ENCODE measurements at places on chromosomes 2 and 18. TPM values are rescaled to one million over a fixed set of nuclear protein-coding genes. Genes with fewer than 3 reads are reported as not detected.
A peak's percentile ranks its signal among the peaks of the same experiment; 100 is the strongest.

DNA sequence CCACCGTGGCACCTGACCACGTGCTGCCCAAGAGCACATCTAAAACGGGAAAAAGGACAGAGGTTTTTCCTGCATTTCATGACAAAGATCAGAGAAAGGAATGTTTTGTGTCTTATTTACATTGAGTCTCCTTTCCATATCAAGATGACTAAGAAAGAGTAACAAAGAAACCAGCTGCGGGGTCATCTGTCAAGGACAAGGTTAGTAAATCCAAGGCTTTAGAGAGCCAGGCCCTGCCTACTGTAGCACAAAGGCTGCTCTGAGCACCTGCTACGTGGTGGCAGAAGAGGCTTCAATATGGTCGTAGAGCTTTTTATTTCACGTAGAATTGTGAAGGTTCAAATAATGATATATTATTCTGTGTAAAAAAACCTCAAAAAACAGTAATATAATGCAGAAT, 51.0 kb downstream of the PRELID3A start:
- no peaks in the 10 kb centered on the region for H3K36me3 ChIP-seq
- no peak for DNase-seq
- no peak overlapping the region for H3K4me3 ChIP-seq
- H3K27me3 ChIP-seq, result no peaks in the 10 kb centered on the region

- H3K27me3 ChIP-seq, result no peaks in the 10 kb centered on the region
- no peaks in the 10 kb centered on the region for H3K4me1 ChIP-seq
- no peak overlapping the region for H3K4me3 ChIP-seq
Observed at GRCh38 chr18:36316246-36316645, 18.7 kb downstream of the FHOD3 start.

Gene RAB27B
- total RNA-seq, result not detected

- no peak overlapping the region for H3K4me3 ChIP-seq
- H3K27me3 ChIP-seq, result no peaks in the 10 kb centered on the region
- no peak overlapping the region for H3K27ac ChIP-seq
- DNase-seq, result no peak
- no peaks in the 10 kb centered on the region for H3K4me1 ChIP-seq
Observed at GRCh38 chr2:144770616-144771230, 250.8 kb upstream of the ZEB2 start.

DNA sequence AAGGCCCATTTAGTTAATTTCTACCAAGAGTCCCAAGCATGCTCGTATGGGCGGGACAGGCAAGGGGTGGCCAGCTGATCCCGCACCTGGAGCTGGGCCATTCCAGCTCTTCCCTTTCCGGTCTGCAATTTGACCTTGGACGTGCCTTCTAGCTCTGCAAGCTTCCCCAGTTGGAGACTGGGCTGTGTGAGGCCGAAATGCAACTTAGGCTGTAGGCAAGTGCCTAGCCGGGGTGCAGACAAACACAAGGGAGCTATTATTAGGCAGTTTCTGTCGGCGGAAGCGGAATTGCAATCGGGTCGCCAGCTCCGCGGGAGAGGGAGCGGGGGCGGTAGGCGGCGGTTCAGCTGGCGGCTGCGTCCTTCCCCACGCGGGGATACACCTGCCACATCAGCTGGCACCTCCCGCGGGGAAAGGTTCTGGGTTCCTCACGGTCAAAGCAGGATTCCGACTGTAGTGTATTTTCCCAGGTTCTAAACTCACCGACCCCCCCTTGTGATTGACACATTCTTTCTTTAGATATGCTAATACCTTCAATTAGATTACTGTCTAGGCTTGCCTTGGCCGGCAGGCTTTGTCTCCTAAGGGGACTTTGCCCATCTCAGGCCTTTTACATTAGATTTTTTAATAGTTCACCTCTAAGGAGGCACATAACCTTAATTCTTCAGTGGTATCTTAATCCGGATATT, 17.1 kb upstream of the ZNF532 start:
- H3K27me3 ChIP-seq, result 0 out of 2 replicates have a peak, but pooled peaks cover 2% of the 10 kb centered on the region
- H3K4me3 ChIP-seq, result no peak overlapping the region
- H3K27ac ChIP-seq, result no peak overlapping the region
- no peaks in the 10 kb centered on the region for H3K36me3 ChIP-seq

Gene CYTIP
- total RNA-seq, result 64.9 TPM

- H3K4me1 ChIP-seq, result no peaks in the 10 kb centered on the region
- no peak for DNase-seq
- no peaks in the 10 kb centered on the region for H3K27me3 ChIP-seq
- no peak overlapping the region for H3K4me3 ChIP-seq
- no peak overlapping the region for H3K27ac ChIP-seq
Observed at GRCh38 chr18:79200546-79201268, 131.5 kb downstream of the ATP9B start.

Gene TSPYL6
- not detected for total RNA-seq

DNA sequence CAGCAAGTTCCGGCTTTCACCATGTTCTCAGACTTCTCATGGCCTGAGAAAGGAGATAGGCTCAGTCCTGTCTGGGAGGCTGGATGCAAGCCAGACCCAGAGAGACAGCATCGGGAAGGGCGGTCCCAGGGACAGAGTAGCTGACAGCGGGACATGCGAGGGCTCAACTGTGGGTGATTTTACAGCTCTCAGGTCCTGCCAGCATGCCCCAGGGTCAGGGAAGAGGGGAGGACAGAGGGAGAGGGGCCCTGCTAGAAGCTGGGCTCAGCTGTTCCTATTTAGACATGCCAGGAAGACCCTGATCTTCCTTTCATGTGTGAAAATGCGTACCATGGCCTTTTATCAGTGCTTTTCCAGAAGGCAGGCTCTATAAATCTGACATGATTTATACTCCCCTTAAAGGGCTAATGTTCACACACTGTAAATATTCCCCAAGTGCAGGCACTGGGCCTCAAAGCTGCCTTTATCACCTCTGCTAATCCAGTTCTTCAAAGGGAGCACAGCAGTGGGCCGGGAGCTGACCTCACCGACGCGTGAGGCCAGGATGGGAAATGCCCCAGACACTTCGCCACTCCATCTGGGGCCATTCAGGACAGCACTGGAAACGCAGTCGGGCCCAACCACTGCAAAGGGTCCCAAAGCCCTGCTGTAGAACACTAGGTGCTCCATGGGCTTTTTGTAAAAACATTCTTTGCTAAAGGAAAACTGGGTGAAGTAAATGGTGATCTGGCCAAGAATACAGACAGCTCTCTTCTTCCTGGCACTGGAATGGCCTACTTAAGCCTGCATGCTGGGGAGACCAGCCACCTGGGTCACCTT, 96.1 kb upstream of the LMAN1 start:
- DNase-seq, result no peak
- H3K36me3 ChIP-seq, result no peaks in the 10 kb centered on the region
- H3K27me3 ChIP-seq, result peaks cover 9% of the 10 kb centered on the region
- H3K4me3 ChIP-seq, result no peak overlapping the region

DNA sequence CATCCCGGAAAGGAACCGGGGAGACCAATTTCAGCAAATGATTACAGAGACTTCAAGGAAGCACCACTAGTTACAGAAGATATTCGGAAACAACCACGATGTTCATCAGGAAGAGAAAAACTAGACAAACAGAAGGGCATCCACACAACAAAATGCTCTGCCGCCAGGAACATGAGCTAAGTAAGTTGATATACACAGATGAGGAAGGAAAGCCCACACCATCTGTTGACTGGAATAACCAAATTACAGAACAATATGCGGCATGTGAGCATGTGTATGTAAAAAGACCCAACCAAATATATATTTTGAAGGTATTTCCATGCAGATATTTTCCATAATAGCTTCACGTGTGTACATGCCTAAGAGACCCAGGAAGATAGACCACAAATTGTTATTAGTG, 47.0 kb downstream of the ACKR3 start:
- no peak overlapping the region for H3K4me3 ChIP-seq
- no peaks in the 10 kb centered on the region for H3K36me3 ChIP-seq
- DNase-seq, result no peak

- no peak overlapping the region for H3K27ac ChIP-seq
- DNase-seq, result no peak
- no peaks in the 10 kb centered on the region for H3K36me3 ChIP-seq
- no peak overlapping the region for H3K4me3 ChIP-seq
- no peaks in the 10 kb centered on the region for H3K4me1 ChIP-seq
Observed at GRCh38 chr2:152587187-152587947, 129.9 kb downstream of the PRPF40A start.

DNA sequence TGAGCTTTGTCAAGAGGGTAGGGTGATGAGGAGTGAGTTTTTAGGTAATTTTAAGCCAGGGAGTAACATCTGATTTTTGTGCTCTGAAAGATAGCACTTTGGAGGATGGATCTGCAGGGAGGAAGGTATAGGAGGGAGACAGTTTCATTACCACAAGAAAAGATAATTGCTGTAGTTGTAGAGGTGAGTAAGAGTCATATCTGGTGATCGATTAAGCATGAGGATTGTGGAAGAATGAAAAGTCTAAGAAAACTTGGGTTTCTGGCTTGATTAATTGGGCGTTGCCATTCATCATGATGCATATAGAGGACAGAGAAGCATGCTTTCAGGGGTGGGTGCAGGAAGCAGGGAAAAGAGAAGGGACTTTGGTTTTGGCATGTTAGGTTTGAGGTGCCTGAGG, 18.5 kb downstream of the KCMF1 start:
- no peaks in the 10 kb centered on the region for H3K4me1 ChIP-seq
- no peak overlapping the region for H3K4me3 ChIP-seq
- no peak for DNase-seq
- no peak overlapping the region for H3K27ac ChIP-seq
- no peaks in the 10 kb centered on the region for H3K36me3 ChIP-seq

GRCh38 chr2:28842042-28842441, 28.1 kb downstream of the TRMT61B start:
- H3K27me3 ChIP-seq, result no peaks in the 10 kb centered on the region
- no peak overlapping the region for H3K4me3 ChIP-seq
- H3K27ac ChIP-seq, result no peak overlapping the region
- H3K4me1 ChIP-seq, result no peaks in the 10 kb centered on the region
- no peak for DNase-seq

- H3K4me3 ChIP-seq, result no peak overlapping the region
- no peaks in the 10 kb centered on the region for H3K4me1 ChIP-seq
- no peaks in the 10 kb centered on the region for H3K36me3 ChIP-seq
- DNase-seq, result no peak
- no peak overlapping the region for H3K27ac ChIP-seq
Observed at GRCh38 chr2:120443946-120444345, 98.0 kb downstream of the INHBB start.

Gene SH3RF3
- total RNA-seq, result 8.8 TPM

Gene CLASP1
- 53.4 TPM for total RNA-seq

Gene ATIC
- total RNA-seq, result 300 TPM

Gene PSMA8
- total RNA-seq, result not detected

DNA sequence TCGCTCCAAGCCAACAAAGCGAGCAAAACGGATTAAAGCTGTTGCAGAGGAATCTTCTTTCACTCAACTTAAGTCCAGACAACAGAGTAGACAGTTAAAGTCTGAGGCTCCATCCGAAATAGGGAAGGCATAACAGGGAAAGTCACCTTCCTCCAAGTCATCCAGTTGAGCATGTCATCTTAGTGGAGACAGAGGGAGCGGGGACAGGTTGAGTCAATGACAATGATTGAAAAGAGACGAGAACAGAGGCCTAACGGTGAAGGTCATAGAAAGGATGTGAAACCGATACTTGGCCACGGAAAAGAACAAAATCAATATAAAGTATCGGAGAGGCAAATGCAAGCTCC, 455 bp downstream of the C18orf32 start:
- peaks cover 5% of the 10 kb centered on the region for H3K36me3 ChIP-seq
- no peaks in the 10 kb centered on the region for H3K27me3 ChIP-seq
- peak overlapping the region; percentile 96 for H3K4me3 ChIP-seq
- H3K27ac ChIP-seq, result peak overlapping the region; percentile 72
- DNase-seq, result no peak

Gene SLC4A3
- 0.05 TPM for total RNA-seq

- no peak for DNase-seq
- H3K36me3 ChIP-seq, result no peaks in the 10 kb centered on the region
- no peak overlapping the region for H3K27ac ChIP-seq
- no peaks in the 10 kb centered on the region for H3K4me1 ChIP-seq
- no peaks in the 10 kb centered on the region for H3K27me3 ChIP-seq
Observed at GRCh38 chr2:35526741-35527140, 828.8 kb upstream of the CRIM1 start.

Gene C2orf80
- total RNA-seq, result not detected

Gene RIT2
- total RNA-seq, result not detected

Gene ACTG2
- 0.97 TPM for total RNA-seq

GRCh38 chr2:46196871-46197462, 100.2 kb upstream of the EPAS1 start:
- no peak for DNase-seq
- no peak overlapping the region for H3K27ac ChIP-seq
- no peak overlapping the region for H3K4me3 ChIP-seq
- H3K36me3 ChIP-seq, result no peaks in the 10 kb centered on the region
- no peaks in the 10 kb centered on the region for H3K27me3 ChIP-seq

Gene FOXI3
- total RNA-seq, result not detected

Gene SRD5A2
- total RNA-seq, result not detected

DNA sequence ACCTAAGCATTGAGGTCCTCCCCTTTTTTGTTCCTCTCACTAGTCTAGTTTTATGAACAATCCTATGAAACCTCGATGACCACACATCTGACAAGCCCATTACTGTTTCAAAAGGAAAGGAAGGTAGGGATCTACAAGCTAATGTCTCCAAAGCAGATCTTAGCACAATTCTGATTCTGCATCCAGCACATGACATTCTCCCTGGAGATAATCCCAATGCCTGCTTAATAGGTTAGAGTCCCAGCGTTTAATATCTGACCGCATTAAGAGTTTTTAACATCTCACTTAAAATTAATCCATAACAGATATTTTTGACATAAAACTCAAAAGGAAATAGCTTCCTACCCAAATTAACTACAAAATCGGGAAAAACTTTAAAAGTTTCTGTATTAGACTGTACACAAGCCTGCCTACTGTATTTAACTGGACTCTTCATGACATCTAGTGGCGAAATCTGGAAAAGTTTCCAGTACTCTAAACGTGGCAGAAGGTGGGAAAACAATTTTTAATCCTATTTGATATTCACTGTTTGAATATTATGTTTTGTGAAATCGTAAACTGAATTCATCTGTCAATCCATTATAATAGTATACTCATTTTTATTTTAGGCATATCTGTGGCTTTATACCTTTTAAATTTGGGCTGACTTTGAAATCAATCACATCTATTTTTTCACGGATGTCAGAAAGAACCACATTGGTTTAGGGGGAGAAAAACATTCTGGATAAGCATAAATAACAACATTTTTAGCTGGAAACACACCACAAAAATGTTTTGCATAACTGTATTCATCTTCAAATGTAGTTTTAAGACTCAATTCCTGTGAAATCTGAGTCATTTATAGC, 62.4 kb downstream of the TXNL1 start:
- H3K4me1 ChIP-seq, result no peaks in the 10 kb centered on the region
- no peaks in the 10 kb centered on the region for H3K36me3 ChIP-seq
- no peaks in the 10 kb centered on the region for H3K27me3 ChIP-seq
- no peak for DNase-seq
- H3K4me3 ChIP-seq, result no peak overlapping the region
- no peak overlapping the region for H3K27ac ChIP-seq

DNA sequence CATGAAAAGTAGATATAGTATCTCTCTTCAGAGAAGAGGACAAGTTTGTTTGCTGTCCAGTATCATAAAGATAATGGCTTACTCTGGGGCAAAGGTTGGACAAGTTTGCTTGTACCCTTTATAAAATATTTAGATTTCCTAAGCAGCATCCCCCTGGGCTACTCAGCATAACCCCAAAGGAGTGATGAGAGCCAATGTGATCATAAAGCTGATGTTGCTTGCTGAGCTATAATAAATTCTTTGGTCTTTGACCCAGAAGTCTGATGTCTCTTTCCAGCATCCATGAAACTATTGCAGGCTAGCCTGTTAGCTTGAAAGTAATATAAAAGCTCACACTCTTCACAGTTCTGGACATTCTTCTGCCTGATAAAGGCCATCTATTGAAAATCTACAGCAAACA, 138.3 kb upstream of the STON1 start:
- DNase-seq, result no peak
- no peaks in the 10 kb centered on the region for H3K27me3 ChIP-seq
- no peaks in the 10 kb centered on the region for H3K36me3 ChIP-seq
- H3K4me3 ChIP-seq, result no peak overlapping the region
- no peaks in the 10 kb centered on the region for H3K4me1 ChIP-seq

Gene TMEM182
- total RNA-seq, result 3.7 TPM
